ENCODE measurements at places on chromosomes 11 and 22.

DNA sequence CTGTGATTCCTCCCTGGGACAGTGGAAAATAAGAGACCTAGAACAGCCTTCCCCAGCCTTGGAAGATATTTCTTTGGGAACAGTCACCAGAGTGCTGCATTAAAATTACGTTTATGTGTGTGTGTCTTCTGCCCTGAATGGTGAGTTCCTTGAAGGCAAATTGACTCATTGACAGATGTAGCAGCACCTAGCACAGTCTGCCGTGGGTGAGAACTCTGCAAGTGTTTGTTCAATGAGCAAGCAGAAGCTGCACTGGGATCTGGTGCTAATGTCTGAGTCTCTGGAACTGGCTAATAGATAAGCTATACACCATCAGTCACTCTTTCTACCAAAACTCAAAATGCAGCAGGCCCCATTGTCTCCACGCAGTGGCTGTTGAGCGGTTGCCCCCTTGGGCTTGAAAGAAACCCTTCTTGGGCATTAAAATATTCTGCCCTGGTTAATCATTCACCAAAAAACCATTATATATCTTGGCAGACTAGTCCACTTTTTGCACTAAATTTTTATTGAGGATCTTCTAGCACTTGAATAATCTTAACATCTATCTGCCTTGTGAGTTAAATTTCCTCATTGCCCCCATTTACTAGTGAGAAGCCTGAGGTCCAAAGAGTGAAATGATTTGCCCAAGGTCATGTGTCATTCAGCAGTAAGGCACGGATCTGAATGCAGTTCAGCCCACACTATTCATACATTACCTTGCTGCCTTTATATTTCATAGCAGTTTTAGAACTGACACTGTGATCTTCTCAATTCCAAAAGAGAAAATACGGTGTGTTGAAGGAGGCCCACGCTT, 87.8 kb upstream of the GALNT18 start:
- no peak for DNase-seq

DNA sequence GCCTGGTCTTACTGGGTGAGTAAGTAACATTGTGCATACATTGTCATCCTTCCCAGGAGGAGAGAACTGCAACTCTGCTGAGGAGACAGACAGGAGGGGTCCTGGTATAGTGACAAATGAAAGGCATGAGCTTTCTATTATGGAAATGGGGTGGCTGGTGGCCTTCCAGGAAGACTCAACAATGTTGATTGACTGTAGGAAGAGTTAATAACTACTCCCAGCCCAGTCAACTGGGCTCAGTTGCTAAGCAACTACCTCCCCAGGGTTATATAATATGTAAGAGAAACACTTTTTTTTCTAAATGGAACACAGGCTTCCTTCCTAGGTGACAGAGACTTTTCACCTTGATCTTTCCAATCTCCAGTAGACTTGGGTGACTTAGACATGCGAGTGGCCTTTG, 28.2 kb downstream of the SEZ6L start:
- no peak for DNase-seq

DNA sequence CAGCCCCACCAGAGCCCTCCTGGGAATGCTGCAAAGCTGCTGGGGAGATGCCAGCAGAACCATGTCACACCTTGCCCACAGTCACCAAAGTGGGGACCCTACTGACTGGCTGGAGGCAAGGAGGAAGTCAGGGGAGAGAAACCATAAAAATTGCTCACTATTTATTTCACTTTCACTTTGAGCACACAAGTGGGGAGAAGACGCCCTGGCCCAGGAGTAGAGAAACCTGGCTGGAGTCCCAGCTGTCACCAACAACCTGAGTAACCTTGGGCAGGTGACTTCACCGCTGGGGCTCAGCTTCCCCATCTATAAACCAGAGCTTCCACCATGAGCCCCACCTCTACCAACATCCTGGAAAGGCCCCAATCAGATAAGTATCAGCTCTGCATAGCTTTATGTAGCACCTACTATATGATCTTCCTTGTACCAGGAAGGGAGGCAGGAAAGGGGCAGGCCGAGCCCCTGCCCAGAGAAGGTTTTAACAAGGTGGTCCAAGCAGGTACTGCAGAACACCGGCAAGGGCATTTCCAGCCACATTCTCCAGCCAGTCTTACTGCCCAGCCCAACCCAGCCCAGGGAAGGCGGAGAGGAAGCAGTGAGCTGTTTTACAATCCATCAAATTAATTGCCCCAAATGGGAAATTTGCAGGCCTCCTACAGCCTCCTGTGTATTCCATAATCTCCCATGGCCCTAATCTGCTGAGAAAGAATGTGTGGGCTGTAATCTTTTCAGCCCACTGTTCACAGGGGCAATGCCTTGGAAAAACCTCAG, 27.6 kb downstream of the PLEKHA7 start:
- DNase-seq, result no peak

DNA sequence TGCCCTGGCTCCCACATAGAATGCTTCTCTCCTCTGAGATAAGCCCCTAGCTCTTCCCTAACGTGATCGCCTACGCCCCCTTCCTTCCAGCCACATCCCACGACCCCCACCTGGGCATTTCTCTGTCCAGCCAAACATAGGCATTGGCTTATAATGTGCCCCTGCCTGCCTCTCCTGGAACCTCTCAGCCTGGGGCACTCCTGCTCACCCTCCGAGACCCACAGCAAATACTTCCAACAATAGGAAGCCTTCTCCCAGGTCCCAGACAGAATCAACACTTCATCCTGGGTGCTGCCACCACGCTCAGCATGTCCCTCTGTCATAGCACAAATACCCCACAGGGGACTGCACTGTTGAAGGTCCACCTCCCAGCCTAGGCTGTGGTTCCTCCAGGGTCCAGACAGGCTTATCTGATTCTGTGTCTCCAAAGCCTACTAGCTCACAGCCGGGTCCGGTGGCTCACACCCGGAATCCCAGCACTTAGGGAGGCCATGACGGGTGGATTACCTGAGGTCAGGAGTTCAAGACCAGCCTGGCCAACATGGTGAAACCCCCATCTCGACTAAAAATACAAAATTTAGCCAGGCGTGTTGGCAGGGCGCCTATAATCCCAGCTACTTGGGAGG, 24.2 kb upstream of the TMPRSS4 start:
- DNase-seq, result no peak

DNA sequence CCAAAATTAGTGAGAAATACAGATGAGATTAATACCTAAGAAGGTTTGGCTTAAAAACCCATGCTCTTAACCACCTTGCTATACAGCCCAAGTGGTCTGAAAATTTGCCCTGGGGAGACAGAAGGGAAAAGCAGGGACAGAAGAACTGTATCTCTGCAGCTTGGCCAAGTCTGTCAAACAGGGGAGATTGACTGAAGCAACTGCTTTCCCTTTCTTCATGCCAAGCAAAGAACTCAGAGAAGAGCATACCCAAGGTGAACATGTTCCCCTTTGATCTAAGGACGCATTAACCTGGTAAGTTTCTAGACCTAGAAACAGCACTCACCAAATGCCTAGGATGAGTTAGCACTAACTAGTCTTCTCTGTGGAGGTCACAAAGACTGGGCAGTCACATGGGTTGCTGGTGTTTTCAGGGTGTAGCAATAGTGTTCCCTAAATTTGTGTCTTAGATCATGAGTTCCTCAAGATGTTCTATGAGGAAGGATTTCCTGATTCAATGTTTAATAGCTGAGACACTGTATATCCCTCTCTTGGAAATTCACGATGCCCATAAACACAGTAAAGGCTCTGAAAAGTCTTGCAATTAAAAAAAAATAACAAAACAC, 75.6 kb upstream of the GRAMD1B start:
- no peak for DNase-seq

DNA sequence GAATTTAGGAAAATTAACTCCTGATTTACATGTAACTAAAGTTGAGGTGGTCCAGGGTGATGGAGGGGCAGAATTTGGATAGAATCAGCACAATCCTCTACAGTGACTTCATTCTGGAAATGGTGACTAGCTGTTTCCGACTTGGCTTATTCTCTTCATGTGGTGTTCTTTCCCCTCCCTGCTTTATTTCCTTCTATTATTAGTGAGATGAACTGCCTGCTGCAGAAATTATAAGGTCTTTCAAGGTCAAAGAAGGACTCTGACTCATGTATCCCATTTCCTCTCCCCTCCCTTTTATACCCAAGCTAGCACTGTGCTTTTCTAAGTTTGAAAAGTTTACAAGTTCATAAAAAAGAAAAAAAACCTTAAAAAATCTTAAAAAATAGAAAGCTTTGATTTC, 12.2 kb upstream of the MRPL17 start:
- DNase-seq, result peak; percentile 90

DNA sequence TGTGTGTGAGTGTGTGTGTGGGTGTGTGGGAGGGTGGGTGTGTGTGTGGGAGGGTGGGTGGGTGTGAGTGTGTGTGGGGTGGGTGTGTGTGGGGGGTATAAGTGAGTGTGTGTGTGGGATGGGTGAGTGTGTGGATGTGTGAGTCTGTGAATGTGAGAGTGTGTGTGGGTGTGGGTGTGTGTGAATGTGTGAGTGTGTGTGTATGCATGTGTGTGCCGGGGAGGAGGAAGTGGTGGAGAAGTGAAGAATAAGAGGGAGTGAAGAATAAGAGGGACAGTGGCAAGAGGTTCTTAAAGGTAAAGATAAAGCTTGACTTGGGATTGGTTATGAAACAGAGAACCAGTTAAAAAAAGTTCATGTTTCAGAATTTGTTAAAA, 54.0 kb downstream of the PRR5L start:
- no peak for DNase-seq

DNA sequence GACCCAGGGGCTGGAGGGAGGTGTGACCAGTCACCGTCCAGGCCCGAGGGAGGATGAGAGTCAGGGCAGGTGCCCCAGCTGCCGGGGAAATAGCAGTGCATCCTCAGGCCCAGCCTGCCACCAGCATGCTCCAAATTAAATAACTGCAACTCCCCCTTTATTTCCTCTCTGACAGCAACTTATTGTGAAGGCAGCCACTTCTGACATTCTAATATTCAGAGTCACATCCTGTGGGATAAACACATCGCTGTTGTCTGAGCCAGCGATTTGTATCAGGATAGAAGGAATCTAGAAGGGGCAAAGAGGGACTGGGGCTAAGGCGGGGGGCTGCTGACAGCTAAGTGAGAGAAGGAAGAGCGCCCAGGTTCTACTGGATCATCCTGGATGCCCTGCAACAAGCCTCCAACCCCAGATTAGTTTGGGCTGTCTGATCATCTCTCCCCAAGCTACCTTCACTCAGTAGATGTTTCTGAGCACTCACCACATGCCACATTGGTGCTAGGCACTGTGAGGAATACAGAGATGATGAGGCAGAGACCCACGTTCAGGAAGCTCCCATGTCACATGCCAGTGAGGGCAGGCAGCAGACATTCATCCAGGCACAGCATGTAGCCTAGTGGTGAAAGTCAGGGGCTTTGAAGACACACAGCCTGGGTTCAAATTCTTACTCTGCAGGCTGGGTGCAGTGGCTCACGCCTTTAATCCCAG, 214.1 kb downstream of the BUD13 start:
- peak; percentile 75 for DNase-seq

DNA sequence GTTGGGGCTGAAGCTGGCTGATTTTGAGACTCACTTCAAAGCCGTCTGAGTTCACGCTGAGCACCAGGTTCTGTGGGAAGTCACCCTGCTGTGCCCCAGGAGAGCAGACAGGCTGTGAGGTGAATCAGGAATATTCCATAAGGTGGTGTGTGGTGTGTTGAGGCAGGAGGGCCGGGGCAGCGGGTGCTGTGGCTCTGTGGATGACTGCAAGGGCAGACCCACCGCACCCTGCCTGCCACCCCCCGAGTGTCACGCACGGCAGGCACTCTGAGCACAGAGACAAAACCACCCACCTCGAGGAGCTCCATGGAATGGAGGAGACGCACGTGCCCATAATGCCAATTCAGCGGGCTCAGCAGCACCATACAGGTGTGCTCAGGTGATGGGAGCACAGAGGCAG, 147.8 kb downstream of the PKNOX2 start:
- no peak for DNase-seq

DNA sequence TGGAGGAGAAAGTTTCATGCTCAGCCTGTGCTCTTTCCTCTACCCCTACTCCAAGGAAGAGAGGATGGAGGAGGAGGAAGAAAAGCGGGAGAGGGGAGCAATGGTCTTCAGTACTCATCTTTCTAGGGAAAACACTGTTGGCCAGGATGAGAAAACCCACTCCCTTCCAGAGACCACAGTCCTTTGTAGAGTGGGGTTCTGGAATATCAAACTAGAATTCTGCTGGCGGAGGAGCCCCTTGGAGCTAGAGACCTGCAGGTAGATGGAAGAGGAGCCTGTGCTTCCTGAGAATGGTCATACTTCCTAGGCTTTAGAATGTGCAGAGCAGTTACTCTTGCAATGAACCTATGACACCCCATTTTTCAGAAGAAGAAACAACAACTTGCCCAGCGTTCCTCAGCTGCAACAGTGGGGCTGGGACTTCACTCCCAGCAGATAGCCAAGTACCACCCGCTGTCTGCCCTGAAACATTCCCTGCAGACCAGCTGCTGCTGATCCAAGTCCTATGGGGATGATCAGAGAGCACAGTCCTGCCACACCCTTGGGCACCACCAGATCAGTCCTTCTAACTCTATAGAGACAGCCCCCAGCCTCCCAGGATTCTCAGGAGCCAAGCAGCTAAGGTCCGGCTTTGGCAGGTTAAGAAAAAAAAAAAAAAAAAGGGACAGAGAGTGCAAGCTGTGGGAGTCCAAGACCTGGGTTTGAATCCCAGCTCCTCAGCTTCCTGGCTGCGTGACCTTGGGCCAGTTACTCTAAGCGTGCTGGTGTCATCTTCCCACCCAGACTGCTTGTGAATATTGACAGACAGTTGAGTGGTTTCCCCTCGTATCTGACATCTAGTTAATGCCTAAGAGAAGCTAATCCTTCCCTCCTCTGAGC, 664 bp downstream of the PTGDR2 start:
- no peak for DNase-seq

DNA sequence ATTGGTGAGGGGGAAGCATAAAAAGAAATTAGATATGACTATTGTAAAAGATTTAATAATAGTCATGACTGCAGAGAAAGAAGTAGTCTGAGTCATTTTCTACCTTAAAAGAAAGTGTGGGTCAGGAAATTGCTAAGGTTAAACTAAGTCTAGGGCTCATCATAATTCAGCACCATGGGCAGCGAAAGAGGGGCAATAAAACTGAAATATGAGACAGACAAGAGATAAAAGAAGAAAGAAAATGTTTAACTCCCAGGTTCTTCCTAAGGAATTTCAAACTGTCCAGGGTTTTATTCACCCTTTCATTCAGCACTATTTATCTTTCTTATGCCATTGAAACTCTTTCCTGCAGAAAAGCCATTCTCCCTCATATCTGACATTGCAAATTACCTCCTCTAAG, 114.4 kb upstream of the API5 start:
- no peak for DNase-seq

GRCh38 chr11:32891657-32892354, 805 bp upstream of the QSER1 start:
- DNase-seq, result no peak

GRCh38 chr22:23259916-23260644, 79.8 kb downstream of the BCR start:
- DNase-seq, result no peak

DNA sequence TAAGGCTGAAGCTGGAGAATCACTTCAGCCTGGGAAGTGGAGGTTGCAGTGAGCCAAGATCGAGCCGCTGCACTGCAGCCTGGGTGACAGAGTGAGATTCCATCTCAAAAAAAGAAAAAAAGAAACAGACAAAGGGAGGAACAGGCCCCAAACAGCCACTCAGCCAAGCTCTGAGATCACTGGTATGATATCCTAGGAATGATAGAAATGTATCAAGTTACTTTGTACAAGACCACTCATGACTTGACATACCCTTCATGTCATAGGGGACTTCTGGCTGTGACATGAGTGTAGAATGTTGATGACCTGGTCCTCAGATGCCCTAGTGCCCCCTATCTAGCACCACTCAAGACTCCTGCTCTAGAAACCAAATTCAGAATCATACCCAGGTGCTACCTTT, 216.5 kb downstream of the NAV2 start:
- no peak for DNase-seq

- no peak for DNase-seq
Measured at GRCh38 chr11:1705126-1706052, 8.4 kb downstream of the KRTAP5-6 start.

- no peak for DNase-seq
Measured at GRCh38 chr11:59669611-59670009, 773 bp upstream of the PATL1 start.
